Muscle of back (tissue), 13 donors: ENCODE measurements at places on chromosomes 5 and 9. TPM values are rescaled to one million over a fixed set of nuclear protein-coding genes. Genes with fewer than 3 reads are reported as not detected.

- no peak for DNase-seq
These were observed 21.2 kb downstream of the NSUN2 start for GRCh38 chr5:6611334-6612256.

DNA sequence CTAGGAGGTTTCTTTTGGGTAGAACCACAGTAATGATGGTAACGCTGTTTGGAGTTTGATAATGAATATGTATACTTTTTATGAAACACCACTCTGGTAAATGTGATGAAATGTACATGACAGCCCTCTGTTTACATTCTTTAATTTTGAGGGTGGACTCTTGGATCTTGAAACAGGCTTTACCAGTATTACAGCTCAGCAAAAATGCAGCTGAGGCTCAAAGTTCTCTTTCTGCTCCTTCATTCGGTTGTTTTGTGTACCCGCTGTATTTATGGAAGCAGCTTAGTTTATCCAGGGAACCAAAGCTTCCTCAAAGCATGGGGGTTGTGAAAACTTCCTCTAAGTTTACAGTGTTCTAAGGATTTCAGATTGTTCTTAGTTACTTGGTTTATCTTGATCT is 11.1 kb downstream of the GAPVD1 start:
- no peak for DNase-seq

- no peak for DNase-seq
These were observed 127.8 kb downstream of the PCSK5 start for GRCh38 chr9:76018235-76018634.

Gene PTPRD
- polyA plus RNA-seq: 69.5 TPM

DNA sequence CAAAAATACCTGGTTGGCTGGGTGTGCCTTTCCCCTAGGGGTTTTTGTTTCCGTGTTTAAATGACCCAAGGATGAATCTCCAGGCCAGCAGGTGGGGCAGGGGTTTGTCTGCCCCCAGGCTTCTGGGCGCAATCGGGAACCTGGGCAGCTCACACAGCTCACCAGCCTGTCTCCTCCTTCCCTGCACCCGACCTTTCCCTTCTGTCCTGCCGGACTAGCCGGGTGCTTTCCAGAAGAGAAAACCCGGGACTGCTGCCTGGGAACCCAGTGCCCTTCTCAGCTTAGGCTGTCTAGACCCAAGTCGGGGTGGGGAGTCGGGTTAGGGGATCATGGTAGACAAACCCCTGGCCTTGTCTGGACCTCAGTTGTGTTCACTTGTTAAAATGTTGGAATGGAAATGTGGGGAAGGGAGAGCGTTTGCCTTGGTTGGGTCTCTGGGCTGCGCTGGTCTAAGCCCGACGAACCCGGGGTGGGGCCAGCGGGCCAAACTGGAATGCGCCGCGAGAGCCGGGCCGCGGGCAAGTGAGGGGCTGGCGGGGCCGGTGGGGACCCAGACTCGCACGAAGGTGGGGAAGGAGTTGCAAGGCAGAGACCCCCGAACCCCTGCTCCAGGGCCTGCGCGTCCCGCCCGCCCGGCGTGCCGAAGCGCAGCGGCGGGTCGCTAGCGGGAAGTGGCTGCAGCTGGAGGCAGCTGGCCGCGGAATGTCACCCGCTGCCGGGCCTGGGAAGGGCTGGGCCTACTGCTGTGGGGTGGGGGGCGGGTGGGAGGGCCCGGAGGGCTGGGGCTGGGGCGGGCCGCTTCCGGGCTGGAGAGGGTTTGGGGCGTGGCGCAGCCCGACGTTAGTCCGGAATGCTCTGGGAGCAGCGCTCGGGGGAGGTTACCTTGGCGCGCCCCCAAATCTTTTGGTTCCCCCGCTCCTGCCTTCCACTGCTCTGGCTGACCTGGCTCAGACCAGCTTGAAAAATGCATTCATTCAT is 84.6 kb downstream of the DAB2IP start:
- DNase-seq: peak; percentile 73

DNA sequence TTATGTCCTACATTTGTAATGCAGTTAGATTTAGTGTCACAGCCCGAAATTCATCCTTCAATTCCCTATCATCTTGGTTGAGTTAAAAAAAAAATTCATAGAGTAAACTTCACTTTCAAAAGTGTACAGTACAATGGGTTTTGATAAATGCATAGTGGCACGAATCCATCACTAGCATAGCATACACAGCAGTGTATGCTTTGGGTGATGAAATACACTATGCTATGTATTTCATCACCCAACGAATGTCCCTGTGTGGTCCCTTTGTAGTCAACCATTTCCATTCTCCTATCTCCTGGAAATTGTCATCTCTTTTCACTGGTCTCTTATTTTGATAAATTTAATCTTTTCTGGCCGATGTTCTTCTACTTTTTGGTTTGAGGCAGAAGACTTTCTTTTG is 129.4 kb upstream of the BASP1 start:
- no peak for DNase-seq

Gene EXOC3
- polyA plus RNA-seq: 35.6 TPM

Gene TENT4A
- polyA plus RNA-seq: 15.8 TPM

GRCh38 chr9:9246726-9247125 is 1366.1 kb downstream of the PTPRD start:
- no peak for DNase-seq
